Putamen (tissue), 1 donor: ENCODE measurements at places on chromosomes 5 and 9.

DNA sequence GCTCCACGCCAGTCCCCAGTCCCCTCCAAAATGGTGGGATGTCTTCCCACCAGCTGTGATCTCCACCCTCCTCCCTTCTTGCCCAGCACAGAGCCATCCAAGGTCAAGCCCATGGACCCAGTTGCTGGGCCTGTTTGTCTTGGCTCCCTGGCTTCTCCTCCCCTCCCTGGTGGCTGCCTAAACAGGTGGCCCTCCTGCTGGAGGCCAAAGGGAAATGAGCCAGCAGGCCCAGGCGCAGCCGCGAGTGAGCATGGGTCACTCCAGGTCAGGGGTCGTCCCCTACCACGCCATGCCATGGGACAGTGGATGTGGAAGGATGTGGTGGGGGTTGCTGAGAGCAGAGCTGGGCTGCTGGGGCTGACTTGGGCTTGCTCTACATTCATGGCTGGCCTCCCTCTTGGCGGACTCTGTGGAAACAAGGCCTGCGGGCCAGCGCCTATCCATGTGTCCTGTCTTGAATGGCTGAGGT, 33.6 kb downstream of the COL15A1 start:
- no peak for DNase-seq

GRCh38 chr5:178293400-178293799, 60.8 kb upstream of the PHYKPL start:
- DNase-seq: no peak

DNA sequence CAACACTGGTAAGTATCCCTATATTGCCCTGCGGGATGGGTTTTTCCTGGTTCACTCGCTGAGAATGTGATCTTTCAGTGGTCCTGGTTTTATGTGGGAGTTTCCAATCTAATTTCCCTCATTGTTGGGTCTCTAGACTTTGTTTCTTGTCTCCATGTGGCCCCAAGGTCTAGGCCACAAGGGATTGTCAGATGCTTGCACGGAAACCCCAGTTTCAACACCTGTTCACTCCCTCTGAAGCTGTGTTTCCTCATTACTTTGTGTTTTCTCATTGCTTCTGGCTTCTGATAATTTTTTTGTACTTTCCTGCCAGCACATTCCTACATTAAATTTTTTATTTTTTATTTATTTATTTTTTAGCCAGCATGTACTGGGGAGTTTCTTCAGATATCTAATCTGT, 191.5 kb downstream of the TTLL11 start:
- no peak for DNase-seq

DNA sequence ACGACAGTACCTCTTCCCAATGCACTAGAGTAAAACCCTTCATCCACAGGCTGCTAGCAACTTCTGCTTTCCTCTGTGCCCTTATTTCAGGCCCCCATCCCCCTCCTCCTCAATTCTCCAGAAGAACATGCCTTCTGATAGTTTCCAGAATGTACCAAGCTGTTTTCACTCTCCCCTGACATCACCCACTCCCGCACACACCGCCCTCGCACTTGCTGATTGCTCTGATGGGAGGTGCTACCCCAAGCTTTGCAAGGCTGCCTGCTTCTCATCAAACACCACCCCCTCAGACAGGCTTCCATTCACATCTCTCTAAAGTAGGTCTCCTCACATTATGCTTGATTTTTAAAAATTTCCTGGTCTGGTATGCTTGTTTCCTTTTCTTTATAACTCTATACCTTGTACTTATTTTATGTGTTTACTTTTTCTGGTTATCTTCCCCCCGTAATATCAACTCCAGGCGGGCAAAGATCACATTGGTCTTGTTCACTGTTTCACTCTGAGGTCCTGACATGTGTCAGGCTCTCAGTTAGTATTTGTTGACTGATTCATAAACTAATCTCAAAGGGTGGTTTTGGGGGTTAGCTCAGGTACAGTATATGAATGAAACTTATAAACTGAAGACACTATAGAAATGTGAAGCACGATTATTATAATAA, 91.0 kb upstream of the C9orf72 start:
- peak; percentile 81 for DNase-seq

GRCh38 chr5:93461756-93462155, 119.3 kb downstream of the NR2F1-AS1 start:
- DNase-seq: no peak

- no peak for DNase-seq
Measured at GRCh38 chr5:135020111-135020895, 13.7 kb downstream of the PITX1 start.

DNA sequence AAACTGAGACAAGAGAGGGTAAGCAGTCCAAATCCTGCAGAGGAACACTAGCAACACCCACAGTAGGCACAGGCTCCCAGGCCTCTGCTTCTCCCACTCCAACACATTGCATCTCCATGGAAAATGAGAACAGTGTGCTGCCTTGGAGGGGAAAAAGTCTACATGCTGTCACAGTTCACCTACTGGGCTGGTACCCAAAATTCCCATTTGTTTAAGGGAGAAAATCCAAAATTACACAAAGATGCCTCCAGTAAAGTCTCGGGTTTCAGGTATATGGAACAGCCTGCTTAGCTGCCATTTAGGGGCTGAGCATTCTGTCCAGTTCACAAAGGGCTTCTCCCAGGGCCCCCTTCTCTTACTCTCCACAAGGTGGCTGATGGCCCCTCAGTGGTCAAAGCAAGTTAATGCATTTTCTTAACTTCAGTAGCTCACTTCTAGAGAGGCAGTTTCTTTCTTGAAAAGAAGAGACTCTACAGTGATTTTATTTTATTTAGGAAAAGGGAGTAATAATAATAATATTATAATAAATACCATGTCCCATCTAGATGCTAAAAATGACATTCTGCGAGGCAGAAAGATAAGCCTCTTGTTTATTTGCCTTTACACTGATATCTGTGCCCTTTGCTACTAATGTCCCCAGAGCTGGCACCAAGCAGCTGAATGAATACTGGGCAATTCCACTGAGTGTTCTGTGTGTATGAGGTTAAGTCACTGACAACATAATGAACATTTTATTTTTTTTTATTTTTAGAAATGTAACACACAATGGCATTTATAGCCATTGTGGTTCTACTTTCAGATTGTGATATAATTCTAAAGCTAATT, 89.4 kb downstream of the RGS7BP start:
- no peak for DNase-seq

DNA sequence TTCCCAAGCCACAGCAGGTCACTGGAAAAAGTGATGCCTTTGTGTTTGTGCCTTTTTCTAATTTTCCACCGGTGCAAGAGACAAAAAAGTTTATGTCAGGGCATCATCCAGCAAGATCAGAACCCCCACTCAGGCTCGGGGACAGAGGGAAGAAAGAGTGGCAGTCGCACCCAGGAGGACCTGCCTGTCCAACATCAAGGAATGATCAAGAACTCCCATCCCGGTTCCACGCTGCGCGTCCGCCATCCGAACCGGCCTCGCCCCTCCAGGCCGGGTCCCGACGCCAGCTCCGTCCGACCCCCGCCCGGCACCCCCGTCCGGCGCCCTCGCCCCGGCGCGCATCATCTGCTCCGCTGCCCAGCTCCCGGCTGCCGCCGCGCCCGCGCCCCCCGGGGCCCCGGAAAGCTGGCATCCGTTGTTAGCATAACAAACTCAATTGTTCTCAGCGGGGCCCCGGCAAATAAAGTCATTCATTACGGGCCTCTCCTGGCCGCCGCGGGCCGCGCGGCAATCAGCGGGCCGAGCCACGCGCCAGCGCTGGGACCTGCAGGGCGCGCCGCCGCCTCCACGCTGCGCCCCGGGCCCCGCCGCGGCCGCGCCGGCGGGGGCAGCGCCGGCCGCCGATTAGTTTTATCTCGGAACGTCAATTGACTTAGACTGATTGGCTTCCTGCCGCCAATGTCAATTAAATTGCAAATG, 48.1 kb downstream of the PAX5 start:
- no peak for DNase-seq

- DNase-seq: no peak
Measured at GRCh38 chr5:89849830-89850512, 559.6 kb downstream of the CETN3 start.

DNA sequence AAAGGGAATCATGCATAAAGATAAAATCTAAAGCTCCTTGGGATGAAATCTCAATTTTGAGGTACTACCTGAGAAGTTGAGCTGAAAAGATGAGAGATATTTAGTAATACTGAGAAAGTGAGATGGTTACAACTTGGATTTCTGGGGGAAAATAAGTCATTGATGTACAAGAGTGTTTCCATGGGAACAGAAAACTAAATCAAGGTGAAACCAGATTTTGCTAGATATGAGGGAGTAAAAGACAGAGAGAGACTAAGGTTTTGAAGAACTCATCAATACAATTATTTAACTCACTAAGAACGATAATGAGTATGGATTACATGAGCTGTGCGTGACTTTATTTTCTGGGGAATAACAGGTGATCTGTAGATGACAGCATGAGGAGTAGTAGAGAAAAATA, 10.2 kb upstream of the ST8SIA4 start:
- DNase-seq: no peak
